Nasal cavity respiratory epithelium epithelial cell of viscerocranial mucosa (primary cell): ENCODE measurements at places on chromosomes 12 and 14. TPM values are rescaled to one million over a fixed set of nuclear protein-coding genes. Genes with fewer than 3 reads are reported as not detected.

Gene SMIM10L1
- total RNA-seq = 3.8 and 5.2 TPM in 2 replicates

Gene PLEKHD1
- total RNA-seq = 0.07 TPM in 1 of 2 replicates, not detected in the other

Gene CD163L1
- under 0.01 and 0.14 TPM in 2 replicates for total RNA-seq

Gene GLIPR1
- 23.2 and 31.6 TPM in 2 replicates for total RNA-seq

Gene TBC1D30
- 1.9 and 3.1 TPM in 2 replicates for total RNA-seq

Gene DCN
- under 0.01 TPM in 1 of 2 replicates, not detected in the other for total RNA-seq

Gene P3H3
- 18.8 and 20.6 TPM in 2 replicates for total RNA-seq

Gene EPYC
- not detected in 2 replicates for total RNA-seq

Gene CCDC85C
- 30.8 and 49.6 TPM in 2 replicates for total RNA-seq

Gene EMP1
- total RNA-seq = 11.6 and 31.9 TPM in 2 replicates

Gene PIANP
- total RNA-seq = not detected in 2 replicates

Gene PAX9
- 2.7 and 8.6 TPM in 2 replicates for total RNA-seq

Gene TAS2R42
- total RNA-seq = not detected in 2 replicates

Gene KRT73
- not detected in 2 replicates for total RNA-seq

Gene PLBD1
- 3.4 TPM in 2 replicates for total RNA-seq

Gene LRRK2
- total RNA-seq = 0.34 and 2.1 TPM in 2 replicates

Gene GPR135
- 0.34 and 1.6 TPM in 2 replicates for total RNA-seq

Gene LPAR5
- total RNA-seq = 2.7 and 5.1 TPM in 2 replicates

Gene AGAP2
- under 0.01 and 0.07 TPM in 2 replicates for total RNA-seq

Gene OR6C2
- total RNA-seq = not detected in 2 replicates

Gene CIT
- total RNA-seq = 0.34 and 0.50 TPM in 2 replicates

Gene ZC2HC1C
- 0.68 and 0.71 TPM in 2 replicates for total RNA-seq

Gene PRR13
- 24.5 and 41.0 TPM in 2 replicates for total RNA-seq

Gene PLD4
- not detected in 2 replicates for total RNA-seq

Gene AQP5
- total RNA-seq = 0.34 and 0.43 TPM in 2 replicates

Gene TAS2R43
- 0.34 TPM in 1 of 2 replicates, not detected in the other for total RNA-seq

Gene PTPN21
- 5.8 and 13.4 TPM in 2 replicates for total RNA-seq

Gene DAO
- total RNA-seq = not detected in 2 replicates
